NCI-H446 treated with DMSO at 0.1 percent for 48 hours (cell line): ENCODE measurements at places on chromosomes 1 and 21.

GRCh38 chr1:224431726-224432125 lies 2.9 kb downstream of the WDR26 start:
- no peak for DNase-seq

GRCh38 chr1:25033828-25034705 lies 104.0 kb upstream of the RUNX3 start:
- DNase-seq: no peak

GRCh38 chr1:210093461-210093860 lies 139.1 kb upstream of the SERTAD4 start:
- DNase-seq: no peak

DNA sequence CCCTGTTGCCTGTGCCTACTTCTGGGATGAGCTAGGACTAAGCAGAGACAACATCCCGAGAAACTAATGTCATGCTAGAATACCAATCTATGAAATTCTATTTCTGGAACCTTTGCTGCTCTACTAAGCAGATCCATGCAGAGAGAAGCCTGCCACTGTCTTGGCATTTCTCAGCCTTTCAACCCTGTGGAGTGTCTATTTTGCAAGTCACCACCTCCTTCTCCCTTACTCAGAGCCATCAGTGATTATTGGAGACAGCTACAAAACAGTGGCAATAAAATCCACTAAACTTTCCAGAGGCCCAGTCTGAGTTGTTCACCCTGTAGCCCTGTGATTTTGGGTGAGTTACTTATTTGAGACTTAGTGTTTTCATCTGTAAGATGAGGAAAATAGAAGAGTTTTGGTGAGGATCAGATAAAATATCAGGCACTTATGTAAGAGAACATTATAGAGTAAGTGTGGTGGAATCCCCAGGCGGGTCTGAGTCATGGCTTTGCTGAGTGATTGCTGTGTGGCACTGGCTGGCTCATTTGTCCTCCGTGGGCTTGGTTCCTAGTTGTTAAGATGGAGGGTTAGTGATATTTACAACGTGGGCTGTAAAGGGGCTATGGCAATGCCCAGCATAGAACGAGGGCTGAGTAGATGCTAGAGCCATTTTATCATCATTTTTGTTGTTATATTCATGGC lies 61.1 kb downstream of the FMN2 start:
- no peak for DNase-seq

- no peak for DNase-seq
These were observed 31.8 kb downstream of the FBXO2 start for GRCh38 chr1:11622398-11622797.
